ENCODE measurements at places on chromosomes 12 and 14.

GRCh38 chr14:24605435-24606190, 3.9 kb downstream of the GZMH start:
- DNase-seq = peak; percentile 59

- no peak for DNase-seq
These were observed 21.3 kb downstream of the TPCN1 start for GRCh38 chr12:113242560-113242959.

DNA sequence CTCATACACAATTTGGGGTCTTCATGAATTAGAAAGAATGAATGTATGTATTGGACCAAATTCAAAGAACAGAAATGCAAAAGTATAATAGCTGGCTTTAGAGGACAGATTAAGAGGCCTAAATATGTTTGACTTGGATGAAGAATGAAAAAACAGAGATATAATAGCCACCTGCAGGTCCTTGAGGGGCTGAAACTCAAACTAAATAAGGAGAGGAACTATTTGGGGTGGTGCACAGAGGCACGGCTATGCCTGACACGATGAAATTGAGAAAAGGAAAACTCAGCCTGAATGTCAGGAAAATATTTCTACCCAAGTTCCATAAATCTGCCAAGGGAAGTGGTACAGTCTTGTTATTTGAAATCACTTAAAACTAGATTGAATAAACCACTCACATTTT, 222.9 kb upstream of the DDHD1 start:
- DNase-seq = no peak

DNA sequence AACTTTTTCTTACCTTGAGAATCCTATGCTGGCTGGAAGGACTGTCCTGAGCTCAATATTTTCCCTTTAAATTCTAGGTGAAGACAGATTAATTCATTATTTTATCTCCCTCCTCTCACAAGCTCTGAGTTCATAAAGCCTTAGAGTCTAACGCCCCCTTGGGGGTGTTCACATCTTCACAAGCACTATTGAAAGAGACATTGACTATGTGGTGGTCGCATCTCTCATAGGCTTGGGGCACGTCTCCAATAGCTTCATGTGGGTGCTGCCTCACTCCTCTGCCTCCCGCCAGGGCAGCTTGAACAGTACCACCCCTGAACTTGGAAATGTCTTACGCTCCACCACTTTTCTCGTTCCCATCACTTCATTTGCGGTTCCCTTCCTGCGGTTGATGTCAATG, 106.2 kb downstream of the UNC79 start:
- DNase-seq = peak; percentile 39

DNA sequence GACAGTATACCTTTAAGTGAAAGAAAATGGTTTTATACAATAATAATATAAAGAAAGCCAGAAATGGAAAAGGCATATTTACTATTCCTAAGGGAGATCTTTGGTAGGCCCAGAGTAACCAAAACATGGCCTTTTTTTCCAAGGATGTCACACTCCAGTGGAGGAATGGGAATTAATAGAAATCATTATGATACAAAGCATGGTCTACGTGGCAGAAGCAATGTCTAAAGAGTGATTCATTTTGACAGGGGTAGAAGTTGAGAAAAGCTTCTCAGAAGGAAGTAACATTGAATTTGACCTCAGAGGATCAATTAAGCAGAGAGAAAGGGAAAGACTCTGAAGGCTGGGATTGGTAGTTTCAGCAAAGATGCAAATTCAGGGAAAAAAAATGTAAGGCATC, 208.6 kb downstream of the BTG1 start:
- DNase-seq = peak; percentile 21

DNA sequence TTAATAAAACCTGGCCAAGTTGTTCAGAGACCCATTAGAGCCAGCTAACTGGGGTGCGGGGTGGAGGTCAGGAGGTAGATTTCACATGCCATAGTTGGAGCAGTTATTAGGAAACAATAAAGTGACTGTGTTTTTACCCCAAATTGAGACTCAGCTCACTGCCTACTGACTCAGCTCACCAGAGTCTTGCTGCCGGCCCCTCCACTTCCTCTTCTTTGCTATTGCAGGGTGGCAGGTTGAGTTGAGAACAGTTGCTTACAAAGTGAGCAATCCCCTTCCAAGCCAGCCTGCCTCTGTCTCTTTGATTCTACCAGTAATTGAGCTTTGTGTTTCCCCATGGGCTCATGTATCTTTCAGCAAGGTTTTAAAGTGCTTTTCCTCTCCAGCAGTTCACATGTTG, 12.9 kb downstream of the ST8SIA1 start:
- DNase-seq = peak; percentile 92

Data from MV-4-11 (cell line).